T-cell (primary cell): ENCODE measurements at places on chromosomes 7 and 10. TPM values are rescaled to one million over a fixed set of nuclear protein-coding genes. Genes with fewer than 3 reads are reported as not detected.

- H3K4me3 ChIP-seq = no peak overlapping the region
- H3K27me3 ChIP-seq = peaks cover 6% of the 10 kb centered on the region
- no peaks in the 10 kb centered on the region for H3K36me3 ChIP-seq
- DNase-seq = no peak
- H3K27ac ChIP-seq = no peak overlapping the region
- H3K4me1 ChIP-seq = peaks cover 17% of the 10 kb centered on the region
These were observed 14.1 kb upstream of the WDR86 start for GRCh38 chr7:151423936-151424335.

Gene ABCA13
- total RNA-seq = not detected

GRCh38 chr10:1141261-1141660 lies 85.1 kb downstream of the WDR37 start:
- no peaks in the 10 kb centered on the region for H3K4me1 ChIP-seq
- H3K36me3 ChIP-seq = no peaks in the 10 kb centered on the region
- H3K27ac ChIP-seq = no peak overlapping the region
- no peaks in the 10 kb centered on the region for H3K27me3 ChIP-seq

GRCh38 chr10:84339025-84339424 lies 10.6 kb downstream of the CCSER2 start:
- H3K4me1 ChIP-seq = peaks cover 37% of the 10 kb centered on the region
- H3K36me3 ChIP-seq = no peaks in the 10 kb centered on the region
- H3K27ac ChIP-seq = no peak overlapping the region
- DNase-seq = no peak
- no peaks in the 10 kb centered on the region for H3K27me3 ChIP-seq
- no peak overlapping the region for H3K4me3 ChIP-seq

DNA sequence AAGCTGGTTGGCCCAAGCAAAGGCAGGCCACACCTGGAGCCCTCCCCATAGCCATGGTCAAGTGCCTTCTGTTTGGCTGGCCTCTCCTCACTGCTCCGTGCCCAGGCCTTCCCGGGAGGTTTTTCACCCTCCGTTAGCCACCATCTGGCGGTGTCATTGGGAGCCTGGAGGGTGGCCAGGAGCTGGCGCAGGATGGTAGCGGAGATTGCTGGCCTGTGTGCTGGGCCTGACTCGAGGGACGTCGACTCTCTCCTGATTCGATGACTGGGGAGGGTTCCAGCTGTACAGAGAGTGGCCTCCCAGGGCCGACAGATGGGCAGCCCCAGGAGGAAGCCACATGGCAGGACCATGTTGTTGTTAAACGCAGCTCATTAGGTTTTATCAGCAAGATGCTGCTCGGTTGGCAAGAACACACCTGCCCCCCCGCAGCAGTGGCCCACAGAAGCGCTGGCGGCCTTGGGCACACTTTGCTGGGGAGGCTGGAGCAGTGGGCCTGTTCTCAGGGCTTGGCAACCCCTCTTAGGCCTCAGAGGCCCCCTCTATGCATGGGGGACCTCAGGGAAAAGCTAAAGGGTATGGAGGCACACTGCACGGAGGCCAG lies 64.0 kb upstream of the CACUL1 start:
- H3K27me3 ChIP-seq = peaks cover 19% of the 10 kb centered on the region
- H3K4me3 ChIP-seq = no peak overlapping the region
- H3K27ac ChIP-seq = no peak overlapping the region
- no peaks in the 10 kb centered on the region for H3K36me3 ChIP-seq
- H3K4me1 ChIP-seq = no peaks in the 10 kb centered on the region
- DNase-seq = no peak
